ENCODE measurements at places on chromosomes 13 and 19. TPM values are rescaled to one million over a fixed set of nuclear protein-coding genes. Genes with fewer than 3 reads are reported as not detected.

GARIN5A gene
- total RNA-seq, result 1.5 TPM

DNA sequence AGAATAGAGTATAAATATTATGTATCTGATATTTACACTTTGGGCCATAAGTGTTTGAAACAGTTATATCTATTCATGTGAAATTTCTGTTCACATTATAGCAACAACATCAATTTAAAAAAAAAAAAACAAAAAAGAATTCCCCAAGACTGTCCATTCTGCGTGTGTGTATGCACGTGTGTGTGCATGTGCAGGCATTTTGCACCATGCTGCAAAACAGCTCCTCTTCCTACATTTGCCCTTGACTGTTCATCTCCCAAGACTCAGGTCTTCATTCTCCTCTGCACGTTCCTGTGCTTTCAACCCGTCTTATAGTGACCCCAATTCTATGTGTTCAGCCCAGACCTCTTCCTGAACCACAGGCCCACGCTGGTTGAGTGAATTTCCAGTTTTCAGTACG is 149.4 kb downstream of the SHISA2 start:
- DNase-seq, result no peak

CLDND2 gene
- total RNA-seq, result 2.5 TPM

DNA sequence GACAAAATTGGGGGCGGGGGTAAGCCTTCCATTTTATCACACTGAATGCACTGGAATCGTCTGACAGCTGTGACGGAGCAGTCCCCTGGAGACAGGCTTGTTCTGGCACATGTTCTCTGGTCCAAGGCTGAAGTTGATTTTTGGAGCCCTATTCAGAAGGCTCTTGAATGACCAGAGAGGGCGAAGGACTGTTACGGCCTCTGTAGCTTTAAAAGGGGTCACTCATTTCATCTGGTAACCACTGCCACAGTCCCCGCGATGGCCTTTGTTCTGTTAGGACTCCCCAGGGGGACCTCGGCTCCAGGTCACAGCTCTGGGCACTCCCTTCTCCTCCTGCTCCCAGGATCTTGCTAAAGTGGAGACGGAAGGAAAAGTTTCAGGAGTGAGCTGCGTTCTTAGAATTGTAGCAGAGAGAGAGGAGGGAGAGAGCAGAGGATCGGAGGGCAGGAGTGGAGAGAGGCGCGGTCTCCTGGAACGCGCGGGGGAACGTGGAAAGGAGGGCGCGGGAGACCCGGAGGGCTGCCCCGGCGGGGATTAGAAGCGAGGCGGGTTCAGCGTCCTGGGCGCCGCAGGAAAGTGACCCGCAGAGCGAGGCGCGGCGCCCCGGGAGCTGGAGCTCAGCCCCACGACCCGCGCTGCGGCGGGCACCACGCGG is 134.3 kb upstream of the MYO16 start:
- DNase-seq, result no peak

DNA sequence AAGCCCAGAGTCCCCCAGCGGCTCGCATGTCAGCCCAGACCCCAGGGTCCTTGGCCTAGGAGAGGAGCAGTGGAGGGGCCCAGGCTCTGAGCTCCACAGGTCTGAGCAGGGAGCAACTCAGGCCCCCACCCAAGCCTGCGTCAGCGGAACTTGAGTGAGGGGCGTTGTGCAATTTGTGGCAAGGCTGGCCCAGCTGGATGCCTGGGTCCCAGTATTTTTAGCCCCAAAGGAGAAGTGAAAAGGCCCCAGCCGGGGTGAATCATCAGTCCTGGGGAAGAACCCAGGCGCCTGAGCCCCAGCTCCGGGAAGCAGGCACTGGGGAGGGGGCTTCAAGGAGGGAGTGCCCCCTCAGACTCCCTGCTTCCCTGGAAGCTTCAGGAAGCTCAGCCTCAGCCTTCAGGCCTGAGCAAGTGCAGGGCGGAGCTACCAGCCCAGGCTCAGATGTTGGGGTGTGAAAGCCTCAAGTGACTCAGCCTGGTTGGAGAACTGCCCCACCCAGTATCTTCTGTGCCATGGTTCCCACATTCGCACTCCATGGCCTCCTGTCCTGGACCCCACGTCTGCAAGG is 7.2 kb downstream of the MED29 start:
- DNase-seq, result peak; percentile 80

DNA sequence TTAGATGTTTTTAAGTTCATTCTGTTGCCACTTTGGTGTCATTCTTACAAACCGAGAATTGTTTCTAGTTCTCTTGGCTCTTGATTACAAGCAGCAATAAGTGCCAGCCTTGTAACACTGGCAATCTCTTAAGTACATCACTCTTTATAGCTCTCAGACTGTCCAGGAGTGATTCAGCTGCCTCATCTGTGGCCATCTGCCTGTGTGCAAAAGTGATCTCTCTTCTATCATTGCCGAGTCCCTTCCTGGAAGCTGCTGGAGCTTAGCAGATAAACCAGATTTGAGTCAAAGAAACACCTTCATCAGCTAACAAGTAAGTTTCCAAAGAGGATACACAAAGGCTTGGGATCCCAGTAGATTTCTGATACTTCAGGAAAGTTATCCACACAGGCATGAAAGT is 23.2 kb downstream of the STOML3 start:
- no peak for DNase-seq

GRCh38 chr19:35517342-35517741 is 3.9 kb upstream of the DMKN start:
- DNase-seq, result no peak

- peak; percentile 81 for DNase-seq
These were observed 5.5 kb downstream of the HRC start for GRCh38 chr19:49149652-49150105.

CGB1 gene
- total RNA-seq, result not detected

DNA sequence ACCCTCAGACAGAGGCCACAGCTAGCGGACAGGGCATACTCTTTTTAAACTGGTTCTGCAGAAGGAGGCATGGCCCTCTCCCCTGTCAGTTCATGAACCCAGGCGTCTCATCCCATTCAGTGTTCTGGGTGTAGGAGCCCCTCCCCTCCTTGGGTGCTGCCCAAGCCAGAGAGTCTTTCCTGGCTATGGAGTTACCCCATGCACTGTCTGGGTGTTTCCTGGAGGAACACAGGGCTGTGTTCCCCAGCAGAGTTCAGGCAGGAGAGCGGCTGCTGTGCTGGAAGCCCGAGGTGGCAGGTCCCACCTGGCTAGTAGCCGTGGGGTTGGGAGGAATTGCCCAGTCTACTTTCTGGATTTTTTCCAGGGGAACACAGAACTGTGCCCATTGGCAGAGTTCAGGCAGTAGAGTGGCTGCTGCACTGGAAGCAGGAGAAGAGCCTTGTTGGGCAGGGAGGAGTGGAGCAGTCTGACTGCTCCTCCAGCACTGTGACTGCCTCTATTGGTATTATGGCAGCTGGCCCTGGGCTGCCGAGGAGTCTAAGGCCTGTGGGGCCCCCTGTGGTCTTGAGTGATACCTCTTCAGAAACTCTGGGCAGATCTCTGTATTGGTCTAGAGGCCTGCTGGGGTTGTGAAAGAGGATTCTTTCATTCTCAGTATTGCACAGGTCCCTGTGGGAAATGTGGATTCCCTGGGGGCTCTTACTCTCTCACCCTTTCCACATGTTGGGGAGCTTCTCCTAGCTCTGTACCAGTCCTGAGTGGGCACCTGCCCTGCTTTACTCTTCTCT is 168.3 kb downstream of the PCDH20 start:
- DNase-seq, result no peak

DNA sequence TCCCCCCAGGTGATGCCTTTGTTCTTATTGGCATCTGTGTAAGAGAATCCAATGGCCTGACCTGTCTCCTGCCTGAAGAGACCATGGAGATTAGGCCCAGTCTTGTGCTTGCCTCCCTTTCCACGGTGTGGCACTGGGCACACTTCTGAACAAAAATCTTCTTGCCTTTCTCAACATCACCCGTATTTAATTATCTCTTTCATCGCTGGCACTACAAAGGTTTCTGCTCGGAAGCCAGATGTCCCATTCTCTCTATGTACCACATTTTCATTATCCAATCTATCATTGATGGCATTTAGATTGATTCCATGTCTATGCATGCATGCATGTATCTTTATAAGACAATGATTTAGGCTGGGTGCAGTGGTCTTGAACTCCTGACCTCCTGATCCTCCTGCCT is 74.3 kb downstream of the SLC25A15 start:
- DNase-seq, result no peak

FREM2 gene
- total RNA-seq, result not detected

GRCh38 chr19:17054746-17055145 is 20.5 kb downstream of the HAUS8 start:
- no peak for DNase-seq

GRCh38 chr13:97724450-97724849 is 229.0 kb upstream of the IPO5 start:
- DNase-seq, result no peak

GRCh38 chr13:28220166-28220565 is 81.8 kb downstream of the PAN3 start:
- no peak for DNase-seq

DNA sequence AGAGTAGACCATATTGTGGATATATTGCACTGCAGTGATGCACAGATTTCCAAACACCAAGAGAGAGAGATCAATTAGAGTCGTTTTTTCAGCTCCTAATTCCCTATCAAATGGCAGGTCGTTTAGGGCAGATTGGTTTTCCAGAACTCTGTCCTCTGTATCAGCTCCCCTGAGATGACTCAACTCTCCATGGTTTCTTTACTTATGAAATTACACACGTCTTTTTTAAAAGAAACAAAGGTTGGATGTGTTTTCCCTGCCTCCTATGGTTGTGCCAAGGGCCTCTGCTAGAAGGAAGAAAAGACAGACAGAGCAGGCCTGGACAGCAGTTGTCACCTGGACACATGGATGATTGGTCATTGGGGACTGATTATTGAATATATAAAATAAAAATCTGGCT is 478.1 kb upstream of the NBEA start:
- DNase-seq, result no peak

DNA sequence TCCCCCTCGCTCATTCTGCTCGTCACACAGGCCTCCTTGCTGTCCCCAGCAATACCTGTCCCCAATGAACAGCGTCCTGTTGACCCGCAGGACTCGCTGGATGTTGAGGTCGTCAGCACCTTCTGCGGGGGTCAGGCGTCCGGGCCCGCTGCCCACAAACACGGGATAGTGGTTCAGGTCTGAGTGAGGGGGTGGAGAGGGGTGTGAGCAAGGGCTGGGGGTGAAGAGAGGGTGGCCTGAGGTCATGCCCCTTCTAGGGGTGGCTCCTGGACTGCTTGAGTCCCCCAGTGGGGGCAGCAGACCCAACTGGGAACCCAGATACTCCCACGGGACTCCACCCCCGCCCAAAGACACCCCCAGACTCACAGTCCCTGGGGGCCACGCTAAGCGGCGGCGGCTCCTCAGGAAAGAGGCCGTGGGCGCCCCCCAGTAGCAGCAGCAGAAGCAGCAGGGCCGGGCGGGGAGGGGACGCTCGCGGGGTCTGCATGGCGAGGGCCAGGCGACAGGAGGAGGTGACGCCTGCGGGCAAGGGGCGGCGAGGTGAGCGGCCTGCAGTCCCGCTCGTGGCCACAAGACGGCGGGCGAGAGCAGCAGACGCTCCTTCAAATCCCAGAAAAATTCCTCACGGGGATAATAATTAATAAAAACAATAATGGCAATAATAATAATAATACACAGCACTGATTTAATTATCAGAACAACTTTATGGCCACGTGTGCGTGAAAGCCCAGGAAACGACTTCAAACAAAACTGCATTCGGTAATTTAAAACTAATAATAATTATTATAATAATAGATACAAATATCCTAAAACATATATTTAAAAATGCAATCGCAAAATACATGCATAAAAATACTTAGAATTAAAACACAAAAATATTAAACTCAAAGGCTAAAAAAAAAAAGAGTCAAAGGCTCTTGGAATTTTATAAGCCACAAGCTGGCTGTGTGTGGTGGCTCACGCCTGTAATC is 1.2 kb downstream of the SEMA6B start:
- no peak for DNase-seq

DNA sequence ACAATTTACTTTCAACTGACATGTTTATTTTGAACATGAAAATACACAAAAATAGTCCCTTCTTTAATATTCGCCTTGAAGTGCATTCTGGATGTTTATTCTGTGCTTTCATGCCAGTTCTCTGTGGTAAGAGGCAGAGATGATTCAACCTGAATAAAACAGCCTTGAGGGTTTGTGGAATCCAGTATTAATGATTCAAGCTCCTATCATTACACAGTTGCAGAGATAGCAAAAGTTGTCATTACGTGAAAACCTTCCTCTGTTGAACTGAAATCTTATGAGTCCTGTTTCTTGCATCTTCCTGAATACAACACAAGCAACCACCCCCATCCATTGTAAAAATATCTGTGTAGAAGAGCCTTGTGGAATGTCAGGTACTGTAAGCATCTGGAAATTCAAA is 142.3 kb upstream of the HTR2A start:
- DNase-seq, result no peak

GRCh38 chr13:36776175-36776574 is 42.8 kb upstream of the RFXAP start:
- DNase-seq, result no peak

PIP5K1C gene
- total RNA-seq, result 36.6 TPM
